ENCODE measurements at places on chromosomes 11 and 22.

DNA sequence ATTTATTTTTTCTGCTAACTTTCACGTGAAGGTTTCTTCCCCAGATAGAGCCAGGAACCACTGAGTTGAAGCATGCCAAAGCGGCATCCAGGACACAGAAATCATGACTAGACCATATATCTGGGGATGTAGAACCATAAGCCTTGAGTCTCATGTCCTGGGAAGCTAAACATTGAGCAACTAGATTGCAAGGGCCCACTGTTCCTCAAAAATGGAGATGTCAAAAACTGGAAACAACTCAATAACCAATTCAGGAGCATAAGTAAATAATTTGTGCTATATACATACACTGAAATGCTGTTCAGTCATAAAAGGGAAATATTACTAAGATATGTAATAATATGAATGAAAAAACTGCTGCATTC, 29.0 kb upstream of the CARD16 start:
- DNase-seq: no peak

GRCh38 chr11:35398881-35399280, 20.5 kb downstream of the SLC1A2 start:
- DNase-seq: no peak

DNA sequence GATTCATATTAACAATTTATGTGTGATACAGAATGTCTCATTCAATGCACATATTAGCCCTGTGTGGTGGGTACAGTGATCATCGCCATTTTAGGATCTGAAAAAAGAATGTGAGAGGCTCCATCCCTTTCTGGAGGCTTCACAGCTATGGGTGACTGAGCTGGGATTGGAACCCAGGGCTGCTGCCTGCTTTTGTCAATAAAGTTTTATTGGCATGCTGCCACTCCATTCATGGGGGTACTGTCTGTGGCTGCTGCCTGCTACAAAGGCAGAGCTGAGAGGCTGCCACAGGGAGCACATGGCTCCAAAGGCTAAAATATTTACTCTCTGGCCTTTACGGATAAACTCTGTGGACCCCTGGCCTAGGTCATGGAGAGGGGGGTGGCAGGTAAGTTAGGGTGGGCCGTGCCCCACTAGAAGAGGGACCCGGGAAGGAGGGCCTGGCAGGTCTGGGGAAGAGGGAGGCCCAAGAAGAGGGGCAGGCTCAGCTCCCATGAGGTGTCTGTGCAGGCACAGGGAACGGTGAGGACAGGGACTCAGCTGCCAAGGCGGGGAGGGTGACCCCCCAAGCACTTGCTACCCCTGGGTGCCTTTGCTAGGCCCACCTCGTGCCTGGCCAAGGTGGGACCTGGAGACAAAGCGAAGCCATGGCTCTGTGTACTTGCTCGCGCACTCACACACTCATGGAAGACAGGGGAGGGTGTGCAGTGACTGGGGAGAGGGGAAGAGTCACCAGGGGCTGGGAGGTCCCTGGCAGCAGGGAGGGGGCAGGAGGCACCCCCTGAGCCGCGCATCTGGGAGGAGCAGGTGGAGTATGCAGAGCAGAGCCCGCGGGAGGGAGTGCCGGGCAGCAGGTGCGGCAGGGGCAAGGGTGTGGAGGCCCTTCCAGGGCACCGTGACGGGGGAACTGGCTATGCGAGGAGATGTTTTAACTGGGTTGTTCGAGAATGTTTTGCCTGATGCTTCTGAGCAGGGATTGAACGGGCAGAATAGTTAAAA, 335.3 kb downstream of the CTTN start:
- DNase-seq: no peak

GRCh38 chr11:103528046-103528445, 418.8 kb downstream of the DYNC2H1 start:
- DNase-seq: no peak

- DNase-seq: no peak
These were observed 263.0 kb downstream of the OPCML start for GRCh38 chr11:133269267-133269666.

- DNase-seq: no peak
These were observed 589.8 kb downstream of the ETS1 start for GRCh38 chr11:127997594-127997993.

DNA sequence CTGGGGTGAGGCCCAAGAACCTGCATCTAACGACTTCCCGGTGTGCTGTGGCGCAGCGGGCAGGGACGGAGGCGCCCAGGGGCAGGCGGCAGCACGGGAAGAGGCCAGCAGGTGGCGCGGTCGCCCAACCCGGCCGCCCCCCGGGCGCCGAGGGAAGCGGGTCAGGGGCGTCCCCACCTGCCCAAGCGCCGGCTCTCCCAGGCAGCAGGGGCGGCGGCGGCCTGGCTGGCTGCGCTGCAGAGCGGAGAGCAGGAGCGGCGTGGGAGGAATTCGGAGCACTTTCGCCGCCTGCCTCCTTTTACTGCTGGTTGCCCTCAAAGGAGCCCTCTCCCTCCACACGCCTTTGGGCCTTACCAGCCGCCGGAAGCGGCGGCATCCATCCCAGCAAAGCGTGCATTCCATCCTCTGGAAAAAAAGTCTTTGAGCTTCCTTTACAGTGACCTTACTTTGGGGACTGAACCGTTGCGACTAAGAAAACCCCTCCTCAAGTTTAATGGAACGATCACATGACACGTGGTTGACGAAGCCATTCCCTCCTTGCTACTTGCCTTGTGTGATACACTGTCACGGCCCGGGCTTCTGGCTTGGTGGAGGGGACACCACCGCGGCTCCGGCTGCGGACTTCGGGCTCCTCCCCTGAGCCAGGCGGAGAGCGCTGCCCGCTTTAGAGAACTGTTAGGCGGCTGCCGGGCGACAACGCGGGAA, 106.8 kb upstream of the CLMP start:
- no peak for DNase-seq

GRCh38 chr22:40329466-40329865, 16.8 kb upstream of the ADSL start:
- DNase-seq: no peak

GRCh38 chr11:61619471-61620226, 38.8 kb upstream of the SYT7 start:
- DNase-seq: no peak

DNA sequence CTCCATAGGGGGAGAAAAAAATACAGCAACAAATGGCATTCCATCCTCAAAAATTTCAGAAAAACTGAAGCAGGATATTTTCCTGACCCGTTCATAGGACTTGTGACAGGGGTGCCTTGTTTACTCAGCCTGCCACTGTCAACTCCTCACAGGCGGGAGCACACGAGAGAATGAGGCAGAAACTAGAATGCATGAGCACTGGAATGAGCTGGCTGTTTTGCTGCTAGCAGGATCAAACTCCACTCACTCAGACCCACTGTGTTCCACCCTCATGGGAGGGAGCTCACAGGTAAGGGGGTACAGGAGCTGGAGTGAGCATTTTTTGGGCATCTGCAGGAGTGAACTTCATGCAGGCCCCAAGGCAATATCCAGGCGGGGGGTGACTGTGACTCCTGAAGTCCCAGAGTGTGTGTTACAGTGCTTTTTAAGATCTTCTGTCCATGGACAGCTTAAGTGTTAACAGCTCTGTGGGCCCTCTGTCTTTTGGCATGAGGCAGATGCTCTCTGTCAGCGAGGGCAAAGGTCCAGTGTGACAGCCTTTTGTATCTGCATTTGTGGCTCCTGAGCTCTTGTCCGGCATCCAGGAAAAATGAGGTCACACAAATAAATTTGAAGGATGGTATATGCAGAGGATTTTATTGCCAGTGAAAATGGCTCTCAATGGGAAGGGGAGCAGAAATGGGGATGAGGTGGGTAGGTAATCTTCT, 905.7 kb upstream of the TENM4 start:
- no peak for DNase-seq

DNA sequence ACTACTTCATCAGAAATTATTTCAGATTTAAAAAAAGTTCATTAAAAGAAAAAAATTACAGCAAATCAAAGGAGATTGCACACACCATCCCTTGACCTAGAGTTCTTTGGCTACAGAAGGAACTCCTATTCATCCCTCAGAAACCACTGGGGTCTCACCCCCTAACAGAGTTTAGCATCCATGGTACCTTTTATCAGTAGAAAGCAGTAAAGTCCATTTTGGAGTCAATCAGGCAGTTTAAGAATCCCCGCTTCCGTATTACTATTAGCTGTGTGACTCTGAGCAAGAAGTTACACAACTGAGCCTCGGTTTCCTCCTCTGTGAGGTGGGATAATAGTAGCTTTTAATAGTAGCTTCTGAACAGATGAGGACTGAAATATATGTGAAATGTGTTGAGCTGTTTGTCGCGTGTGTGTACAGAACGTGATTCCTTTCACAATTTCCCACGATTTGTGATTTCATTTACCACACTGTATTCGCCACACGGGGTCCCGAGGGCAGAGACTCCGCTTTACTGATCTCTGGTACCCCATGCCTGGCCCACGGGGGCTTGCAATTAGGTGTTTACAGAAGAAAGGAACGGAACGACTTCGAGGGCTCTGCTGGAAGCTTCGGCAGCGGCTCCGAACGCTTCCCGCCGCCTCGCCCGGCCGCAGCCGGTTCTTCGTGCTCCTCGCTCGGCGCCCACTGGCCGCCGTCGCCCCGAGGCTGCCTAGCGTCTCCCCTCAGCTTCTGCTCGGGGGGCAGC, 72.5 kb upstream of the ZBED5 start:
- no peak for DNase-seq

DNA sequence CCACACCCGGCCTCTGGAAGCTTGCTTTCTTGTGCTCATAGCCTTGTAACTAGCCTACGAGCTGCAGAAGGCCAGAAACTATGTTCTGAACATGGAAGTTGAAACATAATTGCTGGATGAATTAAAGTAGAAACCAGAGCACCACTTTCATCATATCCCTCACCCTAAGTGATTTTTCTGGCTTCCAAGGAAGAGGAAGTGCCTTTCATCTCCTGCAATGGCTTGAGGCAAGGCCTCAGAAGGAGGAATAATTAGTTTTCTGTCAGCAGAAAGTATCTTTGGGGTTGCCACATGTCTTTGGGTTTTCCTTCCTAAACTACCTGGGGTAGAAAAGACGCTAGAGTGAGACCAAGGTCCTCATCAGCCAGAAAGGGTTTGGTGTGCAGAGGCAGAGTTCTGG, 14.5 kb downstream of the RPL27A start:
- no peak for DNase-seq

GRCh38 chr22:30609260-30610185, 2.5 kb downstream of the TCN2 start:
- DNase-seq: peak; percentile 28

GRCh38 chr11:117912497-117912896, 16.7 kb downstream of the TMPRSS13 start:
- DNase-seq: no peak

- no peak for DNase-seq
These were observed 116.1 kb downstream of the UVRAG start for GRCh38 chr11:75931124-75931523.

- DNase-seq: no peak
These were observed 6.4 kb downstream of the MS4A15 start for GRCh38 chr11:60762851-60763691.

DNA sequence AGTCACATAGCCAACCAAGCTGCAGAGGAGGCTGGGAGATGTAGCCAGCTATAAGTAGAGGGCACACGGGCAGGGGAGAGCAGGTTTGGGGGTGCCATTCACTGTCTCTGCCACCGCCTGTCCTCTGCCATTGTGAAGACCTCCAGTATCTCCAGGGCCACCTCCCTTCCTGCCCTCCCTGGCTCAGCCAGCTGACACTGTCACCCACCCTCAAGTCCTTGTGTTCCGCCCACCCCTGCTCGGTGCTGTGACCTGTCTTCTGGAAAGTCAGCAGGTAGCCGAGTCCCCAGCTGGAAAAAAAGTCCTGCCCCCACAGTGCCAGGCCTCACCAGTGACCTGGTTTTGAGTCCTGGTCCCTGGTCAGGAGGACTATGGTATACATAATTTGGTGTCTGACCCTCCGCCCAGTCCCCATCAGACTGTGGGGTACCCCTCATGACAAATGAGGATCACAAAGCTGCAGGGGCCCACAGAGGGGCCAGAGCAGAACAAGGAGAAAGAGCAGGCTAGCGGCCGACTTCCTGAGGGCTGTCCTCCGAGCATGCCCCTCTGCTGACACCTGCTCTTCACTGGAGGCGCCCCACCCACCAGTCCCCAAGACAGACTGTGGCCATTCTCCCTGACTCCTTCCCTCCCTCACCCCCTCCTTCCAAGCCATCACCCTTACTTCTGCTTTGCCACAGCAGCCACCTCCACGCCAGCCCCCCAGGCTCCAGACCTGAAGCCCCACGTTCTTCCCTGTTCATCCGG, 7.1 kb upstream of the IL2RB start:
- DNase-seq: no peak

- no peak for DNase-seq
These were observed 498.7 kb downstream of the METTL15 start for GRCh38 chr11:28606930-28607329.

DNA sequence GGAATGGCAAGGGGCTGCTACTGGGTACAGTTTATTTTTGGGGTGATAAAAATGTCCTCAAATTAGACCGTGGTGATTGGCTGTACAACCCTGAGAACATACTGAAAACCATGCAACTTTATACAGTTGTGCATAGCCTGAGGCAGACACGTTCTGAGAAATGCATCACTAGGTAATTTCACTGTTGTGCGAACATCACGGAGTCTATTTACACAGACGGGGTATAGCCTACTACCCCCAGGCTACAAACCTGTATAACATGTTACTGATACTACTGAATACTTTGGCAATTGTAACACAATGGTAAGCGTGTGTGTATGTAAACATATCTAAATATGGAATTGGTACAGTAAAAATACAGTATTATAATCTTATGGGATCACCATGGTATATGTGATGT, 23.6 kb downstream of the NARS2 start:
- no peak for DNase-seq

GRCh38 chr11:79661373-79661772, 220.5 kb upstream of the TENM4 start:
- DNase-seq: no peak

DNA sequence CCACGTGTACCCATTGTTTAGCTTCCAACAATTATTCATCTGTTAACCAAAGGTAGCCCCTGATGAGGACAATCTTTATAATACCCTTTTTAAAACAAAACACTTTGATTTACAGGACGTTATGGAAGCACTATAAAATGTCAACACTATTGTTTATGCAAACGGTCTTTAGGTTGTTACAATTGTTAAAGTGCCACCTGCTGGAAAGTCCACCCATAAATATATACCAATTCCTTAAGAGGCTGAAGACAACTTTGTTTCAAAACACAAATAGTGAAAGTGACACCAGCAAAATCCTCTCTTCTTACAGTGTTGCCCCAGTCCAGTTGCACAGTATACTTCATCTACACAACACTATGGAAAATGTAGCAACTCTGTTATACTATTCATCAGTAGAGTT, 68.9 kb upstream of the SLN start:
- DNase-seq: no peak

- no peak for DNase-seq
These were observed 51.1 kb upstream of the SLC25A1 start for GRCh38 chr22:19229600-19229999.

Data from AG04449 (cell line).